ENCODE measurements at places on chromosomes 7 and 10.

DNA sequence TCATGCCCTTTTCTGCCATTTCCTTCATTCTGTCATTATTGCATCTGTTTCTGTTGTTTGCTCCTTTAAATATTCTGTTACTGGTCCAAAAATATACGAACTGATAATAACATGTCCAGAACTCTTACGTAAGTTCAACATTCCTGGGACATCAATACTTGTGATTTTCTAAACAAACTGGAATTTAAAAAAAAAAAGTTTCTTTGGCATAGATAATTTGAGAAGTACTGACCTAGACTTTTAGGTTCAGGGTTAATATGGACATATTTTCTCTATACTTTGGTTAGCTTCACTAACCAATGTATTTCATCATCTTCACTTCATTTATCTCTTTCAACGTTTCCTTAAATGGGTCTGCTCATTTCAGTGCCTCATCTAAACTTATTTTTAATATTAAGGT is 147.3 kb downstream of the JMJD1C start:
- DNase-seq: no peak

GRCh38 chr7:69429911-69430383 is 168.3 kb upstream of the AUTS2 start:
- no peak for DNase-seq

- DNase-seq: no peak
Measured at GRCh38 chr10:12854988-12855387, 146.5 kb downstream of the CCDC3 start.

DNA sequence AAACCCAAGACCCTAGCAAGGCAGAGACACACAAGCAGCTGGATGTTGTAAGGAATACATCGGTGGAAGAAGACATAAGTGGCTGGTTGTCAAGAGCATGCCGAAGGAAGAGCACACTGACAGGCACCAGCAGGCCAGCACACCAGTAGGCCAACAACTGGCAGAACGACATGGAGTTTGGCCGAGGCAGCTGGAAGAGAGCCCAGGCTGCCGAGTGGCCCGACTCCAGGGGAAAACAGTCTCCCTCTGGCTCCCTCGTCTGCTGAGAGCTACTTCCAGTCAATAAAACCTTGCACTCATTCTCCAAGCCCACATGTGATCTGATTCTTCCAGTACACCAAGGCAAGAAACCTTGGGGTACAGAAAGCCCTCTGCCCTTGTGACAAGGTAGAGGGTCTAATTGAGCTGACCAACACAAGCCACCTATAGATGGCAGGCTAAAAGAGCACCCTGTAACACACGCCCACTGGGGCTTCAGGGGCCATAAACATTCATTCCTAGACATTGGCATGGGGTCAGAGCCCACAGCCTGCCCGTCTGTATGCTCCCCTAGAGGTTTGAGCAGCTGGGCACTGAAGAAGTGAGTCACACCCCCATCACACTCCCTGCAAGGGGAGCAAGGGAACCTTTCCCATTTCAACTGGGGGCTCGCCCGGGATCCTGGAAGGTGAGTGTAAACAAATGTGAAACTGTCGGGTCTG is 14.7 kb upstream of the TNS3 start:
- no peak for DNase-seq

- DNase-seq: no peak
Measured at GRCh38 chr10:1847361-1847760, 110.0 kb upstream of the ADARB2 start.

DNA sequence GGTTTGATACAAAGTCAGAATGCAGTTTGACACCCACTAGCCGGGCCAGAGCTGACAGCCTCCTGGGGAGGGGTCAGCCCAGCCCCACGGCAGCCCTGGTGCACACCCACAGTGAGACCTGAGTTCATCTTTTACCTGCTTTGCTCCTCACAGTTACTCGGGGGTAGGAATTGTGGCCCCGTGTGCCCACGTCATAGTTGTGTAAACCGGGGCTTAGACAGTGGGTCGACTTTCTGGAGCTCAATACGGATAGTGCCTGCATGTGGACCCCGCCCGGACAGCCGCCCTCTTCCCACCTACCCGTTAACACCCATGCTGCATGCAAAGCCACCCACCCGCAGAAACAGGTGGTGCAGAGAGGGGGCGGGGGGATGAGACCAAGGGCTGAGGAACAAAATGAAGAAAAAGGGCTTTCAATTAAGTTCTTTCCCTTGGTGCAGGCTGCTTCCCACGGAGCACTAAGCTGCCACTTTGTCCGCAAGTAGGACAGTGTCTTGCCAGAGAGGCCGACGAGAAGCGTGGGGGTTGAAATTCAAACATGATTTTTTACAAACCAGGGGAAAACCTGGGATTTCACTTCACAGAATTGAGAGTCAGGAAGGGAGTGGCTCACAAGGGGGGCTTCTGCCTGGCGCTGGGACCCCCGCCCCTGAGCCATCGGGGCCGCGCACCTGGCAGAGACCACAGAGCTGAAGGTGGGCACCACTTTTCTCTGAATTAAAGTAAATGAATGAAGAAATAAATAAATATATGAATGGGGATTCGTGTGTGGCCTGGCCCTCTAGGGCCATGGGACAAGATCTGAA is 24.6 kb upstream of the FOXL3 start:
- peak; percentile 21 for DNase-seq

DNA sequence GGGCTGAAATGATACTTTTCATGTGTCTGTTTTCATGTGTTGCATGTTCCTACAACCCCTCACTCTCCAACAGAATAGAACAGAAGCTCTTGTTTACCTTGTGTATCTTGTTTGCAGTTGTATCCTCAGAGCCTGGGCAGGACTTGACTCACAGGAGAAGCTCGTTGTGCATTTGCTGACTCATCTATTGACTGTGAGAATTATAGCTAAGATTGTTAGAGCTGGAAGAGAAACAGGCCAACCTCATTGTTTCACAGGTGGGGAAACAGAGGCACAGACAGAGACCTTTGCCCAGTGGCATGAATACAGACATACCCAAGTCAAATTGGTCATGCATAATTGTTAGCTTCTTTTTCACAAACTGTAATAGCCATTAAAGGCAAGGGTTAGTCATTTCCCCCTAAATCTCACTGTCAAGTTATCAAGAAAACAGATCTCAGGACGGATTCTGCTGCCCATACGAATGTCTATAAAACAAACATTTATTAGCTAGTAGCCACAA is 4.6 kb upstream of the TSPAN15 start:
- peak; percentile 41 for DNase-seq

DNA sequence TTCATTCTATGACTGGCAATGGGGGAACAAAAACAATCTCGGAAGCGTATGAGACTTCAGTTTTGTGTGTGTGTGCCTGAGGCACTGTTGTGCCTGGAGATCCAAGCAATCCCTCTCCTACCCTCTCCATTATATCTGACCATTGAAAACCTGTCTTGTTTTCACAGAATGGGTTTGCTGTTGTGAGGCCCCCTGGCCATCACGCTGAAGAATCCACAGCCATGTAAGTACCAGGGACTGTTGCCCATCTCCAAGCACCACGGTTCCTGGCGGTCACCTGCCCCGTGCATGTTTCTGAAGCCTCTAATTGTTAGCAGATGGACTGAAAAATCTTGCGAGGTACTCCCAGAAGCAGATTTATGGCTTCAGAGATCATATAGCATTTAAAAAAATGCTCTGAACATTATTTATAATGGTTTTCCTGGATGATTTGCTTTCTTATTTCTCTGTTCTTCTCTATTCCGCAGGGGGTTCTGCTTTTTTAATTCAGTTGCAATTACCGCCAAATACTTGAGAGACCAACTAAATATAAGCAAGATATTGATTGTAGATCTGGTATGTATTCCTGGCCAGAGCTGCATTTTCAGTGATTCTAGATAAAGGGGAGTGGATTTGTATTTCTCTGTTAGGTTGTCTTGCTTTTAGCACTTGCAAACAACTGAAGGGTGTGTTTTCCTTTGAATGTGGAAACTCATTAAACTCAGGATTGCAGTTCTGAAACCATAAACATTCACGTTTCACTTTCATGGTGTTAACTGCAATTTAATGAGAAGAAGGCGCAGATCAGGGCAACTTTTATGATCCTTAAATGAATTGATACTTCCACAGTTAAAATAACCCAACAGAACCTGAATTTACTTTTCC is 288.2 kb downstream of the TWIST1 start:
- DNase-seq: no peak

DNA sequence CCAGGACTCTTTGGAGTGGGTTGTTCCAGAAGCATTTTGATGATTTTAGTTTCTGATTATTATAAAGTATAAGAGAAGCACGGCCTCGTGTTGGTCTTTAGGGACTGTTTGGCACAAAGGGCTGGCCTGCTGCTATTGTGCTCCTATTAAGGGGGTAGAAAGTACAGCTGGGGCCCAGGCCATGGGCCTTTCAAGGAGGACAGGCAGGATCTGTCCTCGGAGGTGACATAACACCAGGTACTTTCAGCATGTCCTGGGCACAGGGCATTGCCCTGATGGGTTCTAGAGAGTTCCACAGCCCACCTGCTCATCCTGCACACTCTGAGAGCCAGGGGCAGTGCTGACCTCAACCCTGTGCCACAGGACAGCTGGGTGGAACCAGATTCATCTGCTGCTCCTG is 24.9 kb downstream of the STRA8 start:
- no peak for DNase-seq

- DNase-seq: peak; percentile 68
Measured at GRCh38 chr10:71042216-71042615, 153.9 kb upstream of the PCBD1 start.

- DNase-seq: no peak
Measured at GRCh38 chr10:60405172-60405571, 15.5 kb upstream of the ANK3 start.

- no peak for DNase-seq
Measured at GRCh38 chr7:47104206-47104549, 477.7 kb downstream of the TNS3 start.

GRCh38 chr7:135877805-135878204 is 99.4 kb downstream of the MTPN start:
- no peak for DNase-seq

- DNase-seq: peak; percentile 77
Measured at GRCh38 chr7:2734084-2734686, 46.2 kb downstream of the AMZ1 start.

- DNase-seq: peak; percentile 98
Measured at GRCh38 chr7:143487566-143487965, 9.9 kb downstream of the TAS2R41 start.

DNA sequence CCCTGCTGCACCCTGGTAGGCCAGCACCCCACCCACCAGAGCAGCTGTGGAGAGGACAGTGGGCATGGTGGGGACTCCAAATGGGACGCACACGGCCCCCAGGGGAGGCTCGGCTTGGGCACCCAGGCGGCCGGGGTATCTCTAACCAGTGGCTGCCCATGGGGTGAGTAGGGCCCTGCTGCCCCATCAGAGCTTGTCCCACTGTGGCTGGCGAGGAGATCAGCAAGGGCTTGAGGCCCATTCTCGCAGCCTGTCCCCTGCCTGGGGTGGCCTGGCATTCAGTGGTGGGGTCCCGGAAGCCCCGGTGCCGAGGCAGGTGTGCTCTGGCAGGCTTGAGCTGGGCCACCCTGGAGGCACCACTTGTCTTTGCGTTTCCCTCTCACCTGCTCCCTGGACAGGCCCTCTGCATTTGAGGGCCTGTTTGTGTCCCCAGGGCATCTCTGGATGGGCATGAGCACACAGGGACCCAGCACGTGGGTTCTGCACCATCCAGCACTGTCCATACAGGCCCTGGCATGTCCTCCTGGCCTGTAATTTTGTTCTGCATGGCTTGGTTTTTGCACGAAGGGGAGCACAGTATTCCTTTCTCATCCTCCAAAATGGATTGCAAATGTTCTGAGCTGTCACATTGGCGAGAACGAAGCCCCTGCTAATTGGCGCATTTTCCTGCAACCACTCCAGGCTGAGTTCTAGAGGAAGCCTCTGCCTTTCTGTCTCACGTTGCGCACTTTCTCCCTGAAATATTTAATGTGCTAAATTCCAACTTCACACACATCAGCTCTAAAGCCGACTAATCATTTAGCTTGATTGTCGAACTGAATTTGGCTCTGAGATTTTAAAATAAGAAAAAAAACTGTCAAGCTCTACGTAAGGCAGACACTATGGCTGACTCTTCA is 27.2 kb downstream of the PWWP2B start:
- DNase-seq: no peak

DNA sequence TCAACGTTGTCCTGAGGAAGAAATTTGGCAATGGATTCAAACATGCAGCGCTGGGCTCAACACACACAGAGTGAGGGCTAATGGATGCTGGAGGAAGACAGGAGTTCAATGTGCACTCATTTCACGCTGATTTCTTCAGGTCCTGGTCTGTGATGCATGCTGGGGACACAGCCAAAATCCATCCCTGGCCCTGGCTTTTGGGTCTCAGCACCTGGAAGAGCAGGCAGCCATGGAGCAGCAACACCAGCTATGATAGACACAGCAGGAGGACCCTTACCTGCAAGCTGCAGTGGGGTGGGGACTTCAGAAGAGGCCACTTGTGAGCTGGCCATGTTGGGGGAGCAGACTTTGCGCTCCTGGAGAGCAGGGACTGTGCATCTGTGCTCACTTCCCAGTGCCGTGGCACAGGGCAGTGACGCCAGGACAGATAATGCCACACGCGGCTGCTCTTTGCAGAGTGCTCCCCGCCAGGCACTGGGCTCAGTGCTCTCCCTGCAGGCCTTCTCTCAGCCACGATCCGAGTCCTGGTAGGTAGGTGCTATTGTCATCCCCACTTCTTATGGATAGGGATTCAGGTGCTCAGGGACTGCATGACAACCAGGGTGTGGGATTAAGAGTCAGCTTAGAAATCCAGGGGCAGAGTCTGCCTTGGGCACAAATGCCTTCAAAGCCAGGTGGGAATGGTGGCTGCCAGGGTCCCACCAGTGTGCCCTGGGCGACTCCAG is 138.8 kb upstream of the UNC5B start:
- no peak for DNase-seq

DNA sequence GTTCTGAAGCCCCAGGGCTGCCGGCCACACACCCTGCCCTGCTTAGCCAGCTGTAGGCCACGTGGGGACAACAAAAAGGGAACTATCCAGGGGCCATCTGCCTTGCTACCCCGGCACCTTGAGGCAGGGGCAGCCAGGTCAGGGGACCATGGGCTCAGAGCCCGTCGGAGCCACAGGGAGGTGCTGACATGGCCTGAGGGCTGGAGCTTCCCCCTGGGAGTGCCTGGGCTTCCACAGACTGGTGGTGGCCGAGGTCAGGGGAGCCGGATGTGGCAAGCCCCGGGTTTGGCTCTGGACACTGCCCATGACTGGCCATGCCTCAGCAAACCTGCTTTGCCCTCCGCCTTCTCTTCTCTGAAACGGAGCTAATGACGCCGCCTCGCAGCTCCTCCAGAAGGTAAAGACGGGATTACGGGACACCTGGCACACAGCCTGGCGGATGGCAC is 178.5 kb downstream of the EBF3 start:
- DNase-seq: no peak
